Right cardiac atrium (tissue), 5 donors: ENCODE measurements at places on chromosomes 12 and 14.
A peak's percentile ranks its signal among the peaks of the same experiment; 100 is the strongest.

DNA sequence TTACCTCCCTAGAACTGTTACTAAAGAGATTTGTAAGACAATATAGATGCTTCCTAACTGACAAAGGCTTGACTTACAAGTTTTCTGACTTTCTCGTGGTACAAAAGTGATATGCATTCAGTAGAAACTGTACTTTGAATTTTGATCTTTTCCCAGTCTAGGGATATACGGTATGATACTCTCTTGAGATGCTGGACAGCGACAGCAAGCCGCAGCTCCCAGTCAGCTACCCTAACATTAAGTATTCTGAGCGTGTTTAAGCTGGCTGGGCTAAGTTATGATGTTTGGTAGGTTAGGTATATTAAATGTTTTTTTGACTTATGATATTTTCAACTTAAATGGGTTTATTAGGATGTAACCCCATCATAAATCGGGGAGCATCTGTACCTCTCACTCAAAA is 55.2 kb upstream of the CDKL1 start:
- DNase-seq = no peak

DNA sequence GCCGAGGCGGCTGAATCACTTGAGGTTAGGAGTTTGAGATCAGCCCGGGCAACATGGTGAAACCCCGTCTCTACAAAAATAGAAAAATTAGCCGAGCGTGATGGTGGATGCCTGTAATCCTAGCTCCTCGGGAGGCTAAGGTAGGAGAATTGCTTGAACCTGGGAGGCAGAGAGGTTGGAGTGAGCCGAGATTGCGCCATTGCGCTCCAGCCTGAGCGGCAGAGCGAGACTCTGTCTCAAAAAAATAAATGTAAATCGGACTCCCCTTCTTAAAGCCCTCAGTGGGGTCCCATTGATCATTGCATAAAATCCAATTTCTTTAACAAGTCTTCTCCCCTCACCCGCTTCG is 908 bp downstream of the TDP1 start:
- no peak for DNase-seq

DNA sequence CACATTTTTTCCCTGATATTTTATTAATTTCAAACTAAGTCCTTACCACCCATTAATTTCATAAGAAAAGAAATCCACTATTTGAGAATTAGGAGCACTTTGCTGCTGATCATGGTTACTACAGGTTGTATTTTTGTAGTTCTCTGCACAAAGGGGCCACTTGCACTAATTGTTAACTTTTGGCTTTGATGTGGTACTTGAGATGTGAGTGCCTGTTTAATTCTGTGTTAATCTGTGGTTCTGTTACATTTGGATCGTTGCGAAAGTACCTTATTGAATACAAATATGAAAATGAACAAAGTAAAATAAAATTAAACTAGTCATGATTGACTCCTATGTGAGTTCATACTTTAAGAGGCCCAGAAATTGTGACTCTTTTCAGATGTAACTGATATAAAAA is 374.9 kb upstream of the RGS6 start:
- DNase-seq = no peak

DNA sequence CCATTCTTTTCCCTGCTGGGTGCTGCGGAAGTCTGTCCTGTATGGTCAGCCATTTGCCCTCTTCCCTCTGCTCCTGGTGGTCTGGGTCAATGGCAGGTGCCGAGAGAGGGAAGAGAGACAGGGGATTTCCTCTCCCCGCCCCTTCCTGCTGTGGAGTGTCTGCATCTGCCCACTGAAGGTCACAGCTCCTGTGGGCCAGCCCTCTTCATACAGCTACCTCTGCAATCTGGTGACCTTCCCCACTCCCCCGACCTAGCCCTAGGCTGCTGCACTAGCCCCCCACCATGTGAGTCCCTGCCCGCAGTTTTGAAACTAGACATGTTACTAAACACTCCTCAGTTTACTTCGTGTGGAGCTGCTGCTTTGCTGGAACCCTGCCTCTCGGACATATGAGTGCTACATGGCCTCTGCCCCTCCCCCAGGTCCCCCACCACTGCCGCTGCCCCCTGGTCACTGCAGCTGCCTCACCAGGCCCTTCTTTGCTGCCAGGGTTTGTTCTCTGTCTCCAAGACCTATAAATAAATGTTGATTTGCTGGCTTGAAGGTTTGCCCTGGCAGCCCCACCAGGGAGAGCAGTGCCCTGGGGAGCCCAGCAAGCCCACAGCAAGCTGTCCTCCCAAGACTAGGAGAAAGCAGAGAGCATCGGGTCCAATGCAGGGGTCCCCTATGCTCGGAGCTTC is 102.9 kb downstream of the DPF3 start:
- peak; percentile 75 for DNase-seq

DNA sequence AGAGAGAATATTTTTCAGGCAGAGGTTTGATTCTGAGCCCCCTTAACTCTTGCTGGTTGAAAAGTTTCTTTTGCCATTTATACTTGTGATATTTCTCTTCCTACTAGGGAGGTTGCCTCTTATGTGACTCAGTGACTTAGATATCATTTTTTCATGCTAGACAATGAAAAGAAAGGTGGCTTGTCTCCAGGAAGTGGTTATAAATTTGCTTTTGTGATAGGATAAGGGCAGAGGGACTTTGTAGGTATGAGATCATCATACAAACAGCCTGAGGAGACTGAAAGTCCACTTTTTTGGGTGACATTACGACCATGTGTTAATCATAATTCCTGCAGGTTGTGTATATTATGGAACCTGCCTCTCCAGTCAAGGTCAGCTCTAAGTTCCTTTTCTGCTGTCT is 35.8 kb downstream of the ACSM4 start:
- DNase-seq = no peak
